ENCODE measurements at places on chromosomes 4 and X. TPM values are rescaled to one million over a fixed set of nuclear protein-coding genes. Genes with fewer than 3 reads are reported as not detected.

NSG1 gene
- 23.7 TPM for total RNA-seq

UGT2B7 gene
- total RNA-seq, result 0.82 TPM

FHDC1 gene
- 54.5 TPM for total RNA-seq

DNA sequence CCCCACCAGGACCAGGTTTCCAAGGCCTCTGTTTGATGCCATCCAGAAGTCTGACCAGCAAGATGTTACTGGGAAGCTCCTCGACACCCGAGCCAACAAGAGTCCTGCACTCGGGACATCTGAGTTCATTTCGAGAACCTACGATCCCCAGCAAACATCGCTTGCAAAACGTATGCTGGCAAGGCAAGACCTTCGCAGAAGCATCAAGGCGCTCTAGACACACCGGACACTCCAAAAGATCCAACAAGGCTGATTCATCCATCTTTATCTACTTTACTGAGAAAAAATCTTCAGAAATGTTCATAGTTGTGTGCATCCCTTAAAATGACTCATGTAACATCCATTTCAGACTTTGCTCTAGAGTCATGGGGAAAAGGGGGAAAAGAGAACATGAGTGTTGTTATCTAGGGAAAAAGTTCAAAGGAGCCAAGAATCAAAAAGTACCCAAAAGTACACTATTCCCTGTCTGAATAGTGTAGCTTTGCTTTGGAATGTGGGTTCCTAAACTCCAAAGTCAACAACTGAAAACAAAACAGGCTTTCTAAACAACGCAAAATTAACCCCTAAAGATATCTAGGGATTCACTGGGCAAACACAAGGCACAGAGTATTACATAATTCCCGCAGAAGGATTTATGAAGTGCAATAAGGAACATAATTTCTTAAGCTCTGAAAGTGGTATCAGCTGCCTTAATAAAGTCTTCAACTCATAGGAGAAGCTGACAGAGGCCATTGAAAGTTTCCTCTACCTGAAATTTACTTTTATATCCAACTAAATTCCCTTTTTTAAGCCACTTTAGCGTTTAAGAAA is 1.6 kb downstream of the SH3RF1 start:
- H3K4me1 ChIP-seq, result peaks cover 39% of the 10 kb centered on the region
- H3K36me3 ChIP-seq, result peaks cover 14% of the 10 kb centered on the region

DNA sequence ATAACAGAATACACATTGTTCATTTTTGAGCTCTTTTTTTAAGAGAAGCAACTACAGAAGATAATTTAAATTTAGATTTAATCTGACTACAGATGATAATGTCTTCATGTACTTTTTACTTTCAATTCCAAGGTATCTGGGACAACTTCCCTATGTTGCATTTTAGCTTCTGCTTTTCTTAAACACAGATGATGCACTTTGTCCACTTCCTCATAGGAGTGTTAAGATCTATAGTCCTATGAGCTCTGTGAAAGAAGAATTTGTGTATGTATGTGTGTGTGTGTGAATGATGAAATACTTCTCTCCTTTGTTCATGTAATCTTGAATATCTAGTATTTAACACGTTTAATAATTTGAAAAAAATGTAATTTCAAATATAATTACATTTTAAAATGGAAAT is 5.3 kb upstream of the FHIP1A start:
- peaks cover 6% of the 10 kb centered on the region for H3K4me1 ChIP-seq
- no peak overlapping the region for H3K27ac ChIP-seq
- peaks cover 31% of the 10 kb centered on the region for H3K27me3 ChIP-seq
- DNase-seq, result no peak
- H3K4me3 ChIP-seq, result no peak overlapping the region
- H3K36me3 ChIP-seq, result no peaks in the 10 kb centered on the region

DNA sequence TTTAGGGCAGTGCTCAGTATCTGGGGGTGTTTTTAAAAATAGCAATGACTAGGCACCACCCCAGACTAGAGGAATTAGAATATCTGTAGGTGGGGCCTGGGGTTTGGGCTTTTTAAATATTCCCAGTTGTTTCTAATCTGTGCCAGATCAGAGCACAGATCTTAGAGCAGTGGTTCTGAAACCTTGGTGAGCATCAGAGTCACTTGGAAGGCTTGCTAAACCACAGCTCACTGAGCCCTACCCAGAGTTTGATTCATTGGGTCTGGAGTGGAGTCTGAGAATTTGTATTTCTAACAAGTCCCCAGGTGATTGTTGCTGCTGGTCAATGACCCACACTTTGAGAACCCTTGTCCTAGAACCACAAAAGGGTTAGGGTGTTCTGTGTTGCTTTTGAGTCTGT is 16.7 kb downstream of the HADH start:
- DNase-seq, result no peak
- H3K27ac ChIP-seq, result no peak overlapping the region
- H3K4me1 ChIP-seq, result peaks cover 15% of the 10 kb centered on the region
- H3K36me3 ChIP-seq, result peaks cover 36% of the 10 kb centered on the region
- no peaks in the 10 kb centered on the region for H3K27me3 ChIP-seq

GRCh38 chrX:72243472-72243871 is 4.6 kb upstream of the ERCC6L start:
- DNase-seq, result no peak
- peaks cover 4% of the 10 kb centered on the region for H3K4me1 ChIP-seq
- no peak overlapping the region for H3K27ac ChIP-seq
- peaks cover 7% of the 10 kb centered on the region for H3K36me3 ChIP-seq

DNA sequence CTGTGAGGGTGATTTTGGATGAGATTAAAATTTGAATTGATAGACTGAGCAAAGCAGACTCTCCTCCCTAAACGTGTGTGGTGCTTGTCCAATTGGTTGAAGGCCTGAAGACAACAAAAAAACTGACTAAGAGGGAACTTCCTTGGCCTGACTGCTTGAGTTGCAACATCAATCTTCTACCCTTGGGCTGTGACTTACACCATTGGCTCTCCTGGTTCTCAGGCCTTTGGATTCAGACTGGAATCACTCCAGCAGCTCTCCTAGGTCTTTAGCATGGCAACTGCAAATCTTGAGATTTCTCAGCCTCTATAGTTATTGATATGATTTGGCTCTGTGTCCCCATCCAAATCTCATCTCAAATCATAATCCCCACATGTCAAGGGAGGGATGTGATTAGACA is 49.7 kb upstream of the IGFBP7 start:
- no peak for DNase-seq
- H3K27ac ChIP-seq, result peak overlapping the region; percentile 32
- peaks cover 3% of the 10 kb centered on the region for H3K27me3 ChIP-seq
- no peak overlapping the region for H3K4me3 ChIP-seq
- peaks cover 39% of the 10 kb centered on the region for H3K4me1 ChIP-seq
- H3K36me3 ChIP-seq, result peaks cover 4% of the 10 kb centered on the region
